Left ventricle myocardium superior (tissue), 1 donor: ENCODE measurements at places on chromosomes 7 and 10. TPM values are rescaled to one million over a fixed set of nuclear protein-coding genes. Genes with fewer than 3 reads are reported as not detected.

DNA sequence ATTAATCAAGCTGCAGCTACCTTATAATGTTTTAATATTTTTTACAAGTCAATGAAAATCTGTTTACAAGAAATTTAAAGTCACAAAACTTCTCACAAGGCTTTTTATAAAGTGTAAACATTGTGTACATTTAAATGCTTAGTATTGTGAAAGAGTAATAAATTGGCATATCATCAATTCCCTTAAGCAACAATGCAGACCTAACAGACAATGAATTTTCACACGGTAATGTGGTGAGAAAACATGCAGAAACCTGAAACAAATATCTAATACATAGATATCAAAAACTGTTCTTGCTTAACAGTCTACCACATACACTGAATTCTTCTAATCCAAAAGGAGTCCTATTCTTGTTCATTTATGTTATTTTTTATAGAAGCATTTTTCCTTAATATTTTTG, 220.7 kb downstream of the CRPPA start:
- no peak for DNase-seq

- DNase-seq = no peak
Measured at GRCh38 chr10:22913474-22914092, 14.3 kb upstream of the ARMC3 start.

The NANOS1 gene
- total RNA-seq = 8.7 TPM

The FAM237B gene
- not detected for total RNA-seq

The SFXN3 gene
- total RNA-seq = 11.0 TPM
